Activated CD8-positive, alpha-beta memory T cell treated with anti-CD3 and anti-CD28 coated beads for 1 hour (primary cell): ENCODE measurements at places on chromosomes 11 and 22.

- no peak for DNase-seq
These were observed 3.8 kb downstream of the CSDC2 start for GRCh38 chr22:41564563-41564962.

- DNase-seq, result no peak
These were observed 21.2 kb upstream of the BLID start for GRCh38 chr11:122137078-122137793.

- no peak for DNase-seq
These were observed 109.3 kb downstream of the FBXO7 start for GRCh38 chr22:32583921-32584335.

- DNase-seq, result no peak
These were observed 9.0 kb upstream of the AGBL2 start for GRCh38 chr11:47724041-47724729.

DNA sequence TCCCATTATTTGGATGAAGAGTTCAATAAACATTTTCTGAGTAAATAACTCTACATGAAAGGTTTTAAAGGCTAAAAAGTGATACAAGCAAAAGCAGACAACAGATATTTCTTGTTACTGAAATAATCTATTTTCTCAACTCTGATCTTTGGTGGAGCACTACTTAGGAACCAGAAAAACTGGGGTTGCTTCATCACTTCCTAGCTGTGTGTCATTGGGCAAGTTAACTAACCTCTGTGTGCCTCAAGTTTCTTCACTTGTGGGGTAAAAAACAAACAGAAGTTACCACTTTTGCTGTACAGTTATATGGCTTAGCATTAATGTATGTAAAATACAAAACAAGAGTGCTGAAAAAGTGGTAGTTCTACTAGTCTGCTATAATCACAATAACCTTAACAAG is 5.6 kb downstream of the MAPK1 start:
- no peak for DNase-seq

DNA sequence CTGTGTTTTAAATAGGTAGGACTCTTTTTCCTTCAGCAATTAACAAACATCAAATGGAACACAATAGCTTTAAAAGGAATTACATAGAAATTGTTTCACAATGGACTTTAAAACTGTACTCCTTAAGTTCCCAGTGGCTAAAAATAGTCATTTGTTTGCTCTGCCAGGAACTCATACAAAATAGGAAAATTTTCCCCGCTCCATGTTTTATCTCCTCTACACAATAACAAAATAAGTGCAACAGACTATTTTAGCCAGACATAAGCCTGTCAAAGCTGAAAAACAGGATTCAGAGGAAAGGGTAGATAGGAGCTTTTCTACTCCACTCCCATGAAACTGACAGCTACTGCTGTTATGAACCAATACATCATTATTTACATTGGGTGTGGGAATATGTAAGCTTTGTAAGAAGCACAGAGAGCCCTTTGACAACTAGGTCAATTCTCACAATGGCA is 90.1 kb downstream of the STK33 start:
- no peak for DNase-seq

DNA sequence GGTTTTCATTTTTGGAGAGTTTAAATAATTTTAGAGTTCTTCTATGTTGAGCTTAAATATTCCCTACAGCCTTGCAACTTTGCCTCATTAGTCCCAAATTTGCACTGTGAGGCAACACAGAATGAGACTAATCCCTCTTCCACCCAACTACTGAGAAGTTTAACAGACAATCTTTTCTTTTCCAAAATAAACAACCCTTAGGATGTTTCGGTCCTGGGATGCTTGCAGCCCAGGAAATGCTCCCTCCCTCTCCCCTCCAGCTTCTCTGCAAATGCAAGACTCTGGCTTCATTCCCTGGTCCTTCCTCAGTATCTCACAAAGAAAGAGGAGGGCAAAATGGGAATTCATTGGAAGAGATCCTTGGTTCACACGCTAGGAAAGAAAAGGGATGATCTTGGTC is 222.5 kb downstream of the ST3GAL4 start:
- DNase-seq, result no peak

- no peak for DNase-seq
These were observed 4.3 kb downstream of the SMARCB1 start for GRCh38 chr22:23790819-23791737.

DNA sequence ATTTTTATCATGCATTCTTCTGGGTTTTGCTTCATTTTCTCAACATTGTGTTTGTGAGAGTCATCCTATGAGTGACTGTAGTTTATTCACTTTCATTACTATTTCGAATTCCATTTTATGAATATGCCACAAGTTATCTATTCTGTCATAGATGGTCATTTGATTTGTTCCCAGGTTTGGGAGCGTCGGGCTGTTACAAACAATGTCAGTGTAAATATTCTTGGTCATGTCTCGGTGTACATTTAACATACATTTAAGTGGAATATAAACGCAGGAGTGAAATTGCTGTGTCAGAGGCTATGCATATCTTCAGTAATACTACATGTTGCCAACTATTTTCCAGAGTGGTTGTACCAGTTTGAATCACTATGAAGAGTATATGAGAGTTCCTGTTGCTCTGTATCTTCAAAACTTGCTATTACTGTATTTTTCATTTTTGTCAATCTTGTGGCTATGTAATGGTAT is 2.4 kb downstream of the TRIM44 start:
- no peak for DNase-seq

GRCh38 chr11:110125632-110126031 is 32.4 kb downstream of the ZC3H12C start:
- no peak for DNase-seq

- no peak for DNase-seq
These were observed 20.4 kb downstream of the CCDC81 start for GRCh38 chr11:86395061-86395551.

GRCh38 chr11:78810559-78811009 is 235.9 kb upstream of the NARS2 start:
- no peak for DNase-seq

DNA sequence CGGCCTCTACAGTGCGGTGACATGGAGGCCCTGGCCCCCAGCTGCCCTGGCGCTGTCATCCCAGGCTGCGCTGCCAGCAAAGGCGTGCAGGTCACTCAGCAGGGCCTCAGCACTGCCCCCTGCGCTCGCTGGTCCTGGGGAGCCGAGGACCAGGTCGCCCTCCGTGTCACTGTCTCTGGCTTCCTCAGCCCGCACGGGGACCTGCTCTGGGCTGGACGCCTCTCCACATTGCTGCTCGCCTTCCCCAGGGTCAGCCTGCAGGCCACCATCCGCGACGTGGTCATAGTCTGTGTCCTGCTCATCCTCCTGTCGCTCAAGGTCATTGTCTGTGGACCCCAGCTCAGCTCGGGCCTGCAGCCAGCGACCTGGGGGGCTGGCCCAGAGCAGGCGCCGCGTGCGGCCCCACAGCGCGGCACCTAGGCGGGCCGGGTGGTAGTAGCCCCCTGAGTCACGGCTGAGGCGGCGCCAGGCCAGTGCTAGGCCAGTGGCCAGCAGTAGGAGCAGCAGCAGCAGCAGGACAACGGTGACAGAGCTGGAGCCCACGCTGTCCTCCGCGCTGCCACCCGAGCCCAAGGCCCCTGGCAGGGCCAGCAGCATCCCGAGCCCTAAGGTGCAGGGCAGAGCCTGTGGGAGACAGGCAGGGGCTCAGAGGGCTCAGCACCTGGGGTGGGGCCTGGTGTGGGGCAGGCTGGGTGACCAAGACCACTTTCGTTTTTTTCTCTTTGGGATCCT is 1.6 kb downstream of the PTPRCAP start:
- no peak for DNase-seq

GRCh38 chr11:33214187-33214586 is 43.0 kb upstream of the HIPK3 start:
- no peak for DNase-seq

- DNase-seq, result no peak
These were observed 13.2 kb downstream of the KCNJ4 start for GRCh38 chr22:38441620-38442287.

- DNase-seq, result no peak
These were observed 76.1 kb upstream of the UCP3 start for GRCh38 chr11:74084796-74085541.

DNA sequence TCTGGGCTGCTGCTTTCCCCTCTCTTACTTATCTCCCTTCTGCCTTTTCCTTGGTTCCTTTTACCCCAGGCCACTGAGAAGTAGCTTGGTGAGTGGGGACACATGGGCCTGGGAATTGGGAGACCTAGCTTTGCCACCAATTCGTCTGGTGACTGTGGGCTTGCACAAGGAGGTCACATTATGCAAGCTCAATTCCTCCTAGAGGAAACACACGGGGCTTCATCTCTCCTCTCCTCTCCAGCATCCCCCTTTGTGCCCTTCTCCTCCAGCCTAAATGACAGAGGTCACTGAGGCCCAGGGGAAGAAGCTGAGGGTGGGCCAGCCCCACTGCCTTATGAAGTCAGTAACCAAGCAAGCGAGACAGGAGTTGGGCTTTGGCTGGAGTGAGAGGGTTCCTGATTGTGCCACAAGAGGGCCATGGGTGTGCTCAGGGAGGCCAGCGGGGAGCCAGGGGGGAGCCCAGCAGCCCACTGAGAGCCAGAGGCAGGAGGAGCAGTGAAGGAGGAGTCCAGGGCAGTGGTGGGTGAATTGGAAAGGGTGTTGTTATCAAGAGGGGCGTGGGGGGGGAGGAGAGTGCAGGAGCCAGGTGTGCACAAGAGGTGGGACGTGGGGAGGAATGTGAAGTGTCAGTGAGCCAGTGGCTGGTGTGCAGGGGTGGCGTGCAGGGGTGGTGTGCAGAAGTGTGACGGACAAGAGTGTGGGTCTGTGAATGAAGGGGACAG is 2.0 kb downstream of the CLCF1 start:
- DNase-seq, result no peak

DNA sequence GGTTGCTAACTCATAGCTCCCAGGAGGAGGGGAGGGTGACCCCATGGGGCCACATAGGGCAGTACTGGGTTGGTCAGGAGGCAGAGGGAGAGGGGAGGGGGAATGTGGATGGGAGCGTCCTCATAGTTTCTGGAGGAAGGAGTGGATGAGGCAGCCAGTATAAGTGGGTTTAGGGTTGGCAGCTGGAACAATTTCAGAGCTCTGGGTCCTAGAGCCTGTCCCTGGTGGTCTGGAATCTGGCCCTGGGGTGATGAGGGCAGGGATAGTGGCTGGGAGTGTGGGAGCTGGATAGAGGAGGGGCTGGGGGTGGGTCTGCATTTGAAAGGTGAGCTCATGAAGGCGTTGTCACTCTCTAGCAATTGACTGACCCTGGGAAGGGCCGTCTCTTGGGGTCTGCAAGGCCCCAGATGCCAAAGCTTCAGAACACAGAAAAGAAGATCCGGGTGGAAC is 5.3 kb upstream of the MRGPRG start:
- DNase-seq, result no peak

DNA sequence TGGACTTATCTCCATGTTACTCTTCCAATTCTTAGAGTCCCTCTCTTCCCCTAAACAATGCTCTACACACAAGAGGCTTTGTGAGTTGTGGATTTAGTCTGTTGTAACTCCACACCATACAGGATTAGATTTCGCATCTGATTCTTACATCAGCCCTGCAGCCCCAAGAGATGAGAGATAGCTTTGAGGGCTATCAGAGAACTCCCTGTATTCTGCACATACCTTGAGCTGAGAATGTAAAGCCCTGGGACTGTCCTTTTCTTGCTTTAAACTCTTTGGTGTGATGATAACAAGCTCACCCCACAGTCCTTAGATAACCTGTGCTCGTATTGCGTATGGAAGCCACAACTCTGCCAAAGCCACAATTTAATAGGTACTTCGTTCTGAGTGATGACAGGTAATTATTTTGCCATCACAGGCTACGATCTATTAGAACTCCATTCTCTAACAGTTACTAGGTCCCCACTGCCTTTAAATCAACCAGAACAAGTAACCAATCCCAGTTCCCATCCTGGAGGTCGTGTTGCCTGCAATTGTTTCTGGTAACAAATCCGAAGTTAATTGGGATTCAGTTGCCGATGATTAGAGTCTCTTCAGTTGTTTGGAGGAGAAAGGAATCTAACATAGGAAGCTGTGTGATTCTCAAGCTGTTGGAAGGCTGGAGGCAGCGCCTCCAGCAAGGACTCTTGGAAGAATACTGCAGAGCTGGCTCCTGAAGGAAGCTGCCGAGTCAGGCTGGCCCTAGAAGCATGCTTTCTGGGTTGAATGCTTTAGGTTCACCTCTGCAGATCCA is 1.3 kb upstream of the PARVG start:
- no peak for DNase-seq

GRCh38 chr11:43718373-43718772 is 37.8 kb downstream of the HSD17B12 start:
- DNase-seq, result no peak

DNA sequence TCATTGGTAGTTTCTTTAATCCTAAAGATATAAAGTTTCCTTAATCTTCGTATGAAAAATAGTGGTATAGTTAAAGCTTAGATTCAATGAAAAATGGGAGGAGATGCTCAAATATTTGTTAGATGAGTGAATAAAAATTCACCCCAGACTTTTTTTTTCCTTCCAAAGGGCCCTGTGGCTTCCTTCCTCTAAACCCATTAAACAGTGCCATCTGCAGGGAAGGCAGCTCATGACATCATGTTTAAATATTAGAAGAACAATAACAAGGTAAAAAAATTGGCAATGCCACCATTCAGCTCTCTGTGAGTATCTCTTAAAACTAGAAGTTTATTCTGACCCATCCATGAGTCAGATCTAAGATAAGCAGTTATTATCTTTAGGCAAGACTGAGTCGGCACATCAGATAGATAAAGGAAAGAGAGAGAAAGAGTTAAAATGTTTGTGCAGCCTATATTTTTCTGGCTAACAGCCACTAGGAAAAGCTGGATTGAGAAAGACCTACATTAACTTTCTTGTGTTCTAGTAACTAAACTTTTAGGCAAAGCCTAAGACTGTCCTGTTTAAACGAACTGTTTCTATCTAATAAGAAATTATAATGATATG is 19.1 kb upstream of the OOSP1 start:
- no peak for DNase-seq

- DNase-seq, result peak; percentile 84
These were observed at the start of gene XBP1 for GRCh38 chr22:28800308-28801041. XBP1 (minus strand) TSS chr22:28800569.

- no peak for DNase-seq
These were observed 18.1 kb upstream of the RASD2 start for GRCh38 chr22:35522225-35523149.

DNA sequence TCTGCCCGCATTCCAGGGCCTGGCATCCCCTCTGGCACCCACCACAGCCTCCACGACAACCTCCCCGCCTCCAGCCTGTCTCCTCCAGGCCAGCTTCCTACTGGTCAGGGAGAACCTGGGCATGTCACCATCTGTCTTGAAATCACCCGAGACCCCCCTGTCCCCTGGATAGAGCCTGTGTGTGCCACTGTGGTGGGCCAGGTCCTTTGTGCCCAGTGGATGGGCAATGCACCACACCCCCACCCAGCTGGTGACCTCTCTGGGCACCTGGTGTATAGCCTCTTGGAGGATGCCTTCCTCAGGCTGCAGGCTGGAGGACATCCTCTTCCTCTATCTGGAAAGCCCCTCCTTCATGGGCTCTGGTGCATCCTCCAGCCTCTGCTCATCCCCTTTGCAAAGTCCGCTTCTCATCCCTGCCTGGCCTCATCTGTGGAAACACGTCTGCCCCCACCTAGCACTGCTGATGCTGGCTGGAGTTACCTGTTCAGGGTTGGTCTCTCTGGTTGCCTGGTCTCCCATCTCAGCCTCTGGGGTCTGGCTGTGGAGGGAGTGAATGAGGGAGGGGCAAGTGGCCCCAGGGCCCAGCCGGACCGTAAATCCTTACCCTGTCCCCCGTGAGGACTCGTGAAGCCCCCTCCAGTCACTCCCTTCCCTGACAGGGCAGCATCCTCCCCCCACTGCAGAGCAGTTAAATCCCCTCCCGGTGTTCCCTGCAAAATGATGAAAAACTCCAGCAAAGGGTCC is 589.6 kb downstream of the TBC1D22A start:
- DNase-seq, result no peak

GRCh38 chr11:59117774-59118173 is 10.7 kb downstream of the FAM111B start:
- DNase-seq, result no peak

- no peak for DNase-seq
These were observed 22.8 kb upstream of the ZBTB44 start for GRCh38 chr11:130337281-130338089.
